SK-N-DZ (cell line): ENCODE measurements at places on chromosomes 6 and 20.

DNA sequence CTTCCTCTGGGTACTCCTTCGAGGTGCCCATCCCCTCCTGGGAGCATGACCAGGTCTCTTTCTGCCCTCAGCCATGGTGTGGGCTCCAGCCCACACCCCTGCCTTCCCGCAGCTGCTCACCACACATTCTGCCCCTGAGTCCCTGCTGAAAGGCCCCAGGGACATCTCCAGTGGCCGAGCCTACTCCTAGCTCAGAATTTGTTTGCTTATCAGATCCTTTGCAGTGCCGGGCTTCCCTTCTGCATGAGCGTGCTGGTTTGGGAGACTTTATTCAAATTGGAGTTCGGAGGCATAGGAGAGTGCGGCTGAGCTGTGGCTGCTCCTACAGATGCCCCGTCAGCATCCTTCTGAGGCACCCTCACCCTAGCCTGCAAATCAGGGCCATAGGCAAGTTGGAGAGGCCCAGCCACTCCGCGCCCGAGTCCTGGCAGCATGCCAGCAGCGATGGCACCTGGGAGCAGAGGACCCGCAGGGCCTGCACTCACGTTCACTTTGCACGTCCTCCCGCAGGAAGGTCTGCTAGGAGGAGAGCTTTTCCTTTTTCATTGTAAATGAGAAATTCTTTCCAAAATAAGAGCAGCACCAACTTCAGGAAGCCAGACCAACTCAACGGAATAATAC, 327.3 kb downstream of the QKI start:
- DNase-seq: peak; percentile 72

DNA sequence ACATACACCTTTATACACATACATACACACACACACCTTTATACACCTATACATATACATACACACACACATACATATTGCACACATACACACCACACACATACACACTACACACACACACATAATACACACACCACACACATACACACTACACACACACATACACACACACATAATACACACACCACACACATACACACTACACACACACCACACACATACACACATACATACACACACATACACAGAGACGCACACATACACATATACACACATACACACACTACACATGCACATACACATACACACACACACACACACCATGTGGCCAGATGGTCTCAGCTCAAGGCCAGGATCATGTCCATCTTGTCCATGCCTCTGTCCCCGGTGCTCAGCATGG, 25.7 kb downstream of the BPIFB1 start:
- DNase-seq: no peak

GRCh38 chr6:26317503-26317902, 47.5 kb upstream of the BTN3A2 start:
- no peak for DNase-seq

GRCh38 chr6:33075568-33076405, at the start of gene HLA-DPB1:
TSS of gene HLA-DPB1 (plus strand) at chr6:33075990. CDS start at chr6:33076042, 52 bp downstream.
- no peak for DNase-seq

DNA sequence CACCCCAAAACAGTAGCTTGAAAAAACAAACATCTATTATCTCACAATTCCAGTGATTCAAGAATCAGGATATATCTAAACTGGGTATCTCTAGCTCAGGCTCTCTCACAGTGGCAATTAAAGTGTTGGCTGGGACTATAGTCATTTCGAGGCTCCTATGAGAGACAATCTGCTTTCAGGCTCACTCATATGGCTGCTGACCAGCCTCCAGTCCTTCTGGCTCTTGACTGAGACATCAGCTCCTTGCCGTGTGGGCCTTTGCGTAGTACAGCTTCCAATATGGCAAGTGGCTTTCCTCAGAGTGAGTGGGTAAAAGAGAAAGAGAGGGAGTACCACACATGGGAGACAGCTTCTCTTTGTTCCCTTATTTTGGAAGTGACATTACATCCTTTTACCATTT, 327.2 kb downstream of the CENPW start:
- DNase-seq: no peak

DNA sequence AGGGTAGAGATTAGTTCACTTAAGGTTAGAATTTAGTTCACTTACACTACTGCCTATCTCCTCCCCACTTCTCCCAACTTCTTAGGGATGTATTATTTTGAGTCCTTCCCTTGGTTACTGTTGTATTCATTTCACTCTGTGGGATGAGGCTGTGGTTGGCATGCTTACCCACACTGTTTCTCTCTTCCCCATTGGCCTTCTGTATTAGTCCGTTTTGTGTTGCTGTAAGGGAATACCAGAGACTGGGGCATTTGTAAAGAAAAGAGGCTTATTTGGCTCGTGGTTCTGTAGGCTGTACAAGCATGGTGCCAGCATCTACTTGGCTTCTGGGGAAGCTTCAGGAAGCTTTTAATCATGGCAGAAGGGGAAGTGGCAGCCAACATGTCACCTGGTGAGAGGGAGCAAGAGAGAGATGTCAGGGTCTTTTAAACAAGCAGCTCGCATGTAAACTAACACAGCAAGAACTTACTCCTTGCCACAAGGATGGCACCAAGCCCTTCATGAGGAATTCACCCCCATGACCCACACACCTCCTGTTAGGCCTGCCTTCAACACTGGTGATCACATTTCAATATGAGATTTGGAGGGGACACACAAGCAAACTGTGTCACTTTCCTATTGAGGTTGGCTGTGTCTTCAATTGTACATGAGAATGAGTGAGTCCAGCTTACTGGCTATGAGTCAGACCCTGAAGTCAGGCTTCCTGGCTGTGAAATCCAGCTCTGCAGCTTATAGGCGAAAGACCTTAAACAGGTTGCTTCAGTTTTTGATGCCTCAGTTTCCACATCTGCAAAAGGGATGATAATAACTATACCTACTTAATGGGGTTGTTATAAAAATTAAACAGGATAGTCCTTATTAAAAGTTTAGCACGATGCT, 53.3 kb downstream of the SYNDIG1 start:
- no peak for DNase-seq

GRCh38 chr20:23585808-23586734, 17.8 kb upstream of the CST9L start:
- no peak for DNase-seq

- DNase-seq: no peak
Observed at GRCh38 chr6:158771399-158772152, 47.6 kb downstream of the EZR start.

DNA sequence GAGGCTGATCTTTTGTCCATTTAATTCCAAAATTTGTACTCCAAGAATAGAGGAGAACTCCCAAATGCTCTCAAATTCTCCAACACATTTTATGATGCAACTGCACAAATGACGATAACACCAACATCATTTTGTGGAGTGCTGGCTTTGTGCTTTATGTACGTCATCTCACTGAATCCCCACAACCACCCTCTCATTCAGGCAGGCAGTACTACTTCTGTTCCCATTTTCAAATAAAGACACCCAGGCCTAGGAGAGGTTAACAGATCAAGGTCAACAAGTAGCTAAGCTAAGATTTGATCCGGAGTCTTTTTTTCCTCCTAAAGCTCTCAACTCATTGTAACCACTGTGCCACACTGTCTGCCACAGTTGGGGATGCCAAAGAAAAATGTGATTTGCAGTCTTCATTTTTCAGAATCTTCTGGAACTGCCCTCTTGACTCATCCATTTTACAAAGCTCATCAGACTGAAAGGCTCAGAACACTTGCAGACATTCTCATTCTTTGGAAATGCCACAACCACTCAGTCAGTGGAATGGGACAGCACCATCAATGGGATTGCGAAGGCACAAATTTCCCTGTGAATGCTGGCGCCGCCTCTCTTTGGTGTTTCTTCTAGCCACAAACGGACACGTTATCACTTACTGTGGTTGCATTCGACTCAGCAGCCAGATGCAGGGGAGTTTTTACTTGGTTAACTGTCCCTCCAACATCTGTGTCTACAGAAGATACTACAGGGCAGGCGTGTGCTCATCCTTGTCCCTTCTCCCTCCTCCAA, 184.4 kb downstream of the GJA10 start:
- DNase-seq: no peak
